ENCODE measurements at places on chromosomes 2 and 18. TPM values are rescaled to one million over a fixed set of nuclear protein-coding genes. Genes with fewer than 3 reads are reported as not detected.

Gene PDCD1
- 0.80 TPM for polyA plus RNA-seq

Gene PHLPP1
- polyA plus RNA-seq, result 3.3 TPM

Gene LYPD6B
- polyA plus RNA-seq, result 2.5 TPM

Gene BCL11A
- 1.8 TPM for polyA plus RNA-seq

Gene LOXHD1
- polyA plus RNA-seq, result 0.49 TPM

Gene SLC11A1
- polyA plus RNA-seq, result 206 TPM

Gene SNORC
- 0.63 TPM for polyA plus RNA-seq
